M059J (cell line): ENCODE measurements at places on chromosomes 5 and 9. TPM values are rescaled to one million over a fixed set of nuclear protein-coding genes. Genes with fewer than 3 reads are reported as not detected.

DNA sequence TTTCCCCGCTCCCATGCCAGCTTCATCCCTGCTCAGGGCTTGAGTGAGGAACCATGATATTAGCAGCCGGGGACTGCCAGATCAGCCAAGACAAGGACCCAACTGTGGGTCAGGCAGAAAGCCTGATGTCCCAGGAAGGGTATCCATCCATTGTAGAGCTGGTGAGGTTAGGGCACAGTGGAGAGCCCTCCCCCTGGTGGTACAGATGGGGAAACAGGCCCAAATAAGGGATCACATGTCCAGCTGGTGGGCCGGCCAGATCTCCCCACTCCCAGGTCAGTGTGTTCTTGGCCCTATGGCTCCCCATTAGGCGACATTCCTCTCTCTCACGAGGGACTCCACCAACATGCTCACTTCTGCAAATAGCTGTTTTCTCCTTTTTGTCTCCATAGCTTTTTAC lies 9.0 kb downstream of the CDX1 start:
- peak; percentile 50 for DNase-seq

DNA sequence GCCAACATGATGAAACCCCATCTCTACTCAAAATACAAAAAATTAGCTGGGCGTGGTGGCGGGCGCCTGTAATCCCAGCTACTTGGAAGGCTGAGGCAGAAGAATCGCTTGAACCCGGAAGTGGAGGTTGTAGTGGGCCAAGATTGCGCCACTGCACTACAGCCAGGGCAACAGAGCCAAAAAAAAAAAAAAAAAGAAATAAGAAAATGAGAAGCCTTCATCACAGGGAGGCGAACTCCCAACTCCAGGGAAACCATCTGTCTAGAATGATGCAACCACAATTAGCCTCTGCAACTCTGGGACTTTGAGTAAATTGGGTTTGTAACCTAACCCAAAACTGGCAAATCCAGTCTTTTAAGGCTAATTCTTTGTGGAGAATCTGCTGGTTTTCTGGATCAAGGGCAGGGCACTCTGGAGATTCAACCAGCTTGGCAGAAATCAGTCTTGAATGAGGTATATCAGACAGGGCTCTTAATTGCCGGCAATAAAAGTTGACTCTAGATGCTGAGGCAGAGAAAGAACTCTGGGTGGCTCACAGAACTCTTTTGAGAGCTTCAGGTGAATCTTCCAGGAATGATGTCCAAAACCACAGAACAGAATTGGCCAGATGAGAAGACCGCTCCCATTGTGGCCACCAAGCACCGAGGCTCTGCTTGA lies 9.9 kb downstream of the S100Z start:
- no peak for DNase-seq

- DNase-seq: no peak
Observed at GRCh38 chr9:123679330-123679987, 250.5 kb downstream of the DENND1A start.

DNA sequence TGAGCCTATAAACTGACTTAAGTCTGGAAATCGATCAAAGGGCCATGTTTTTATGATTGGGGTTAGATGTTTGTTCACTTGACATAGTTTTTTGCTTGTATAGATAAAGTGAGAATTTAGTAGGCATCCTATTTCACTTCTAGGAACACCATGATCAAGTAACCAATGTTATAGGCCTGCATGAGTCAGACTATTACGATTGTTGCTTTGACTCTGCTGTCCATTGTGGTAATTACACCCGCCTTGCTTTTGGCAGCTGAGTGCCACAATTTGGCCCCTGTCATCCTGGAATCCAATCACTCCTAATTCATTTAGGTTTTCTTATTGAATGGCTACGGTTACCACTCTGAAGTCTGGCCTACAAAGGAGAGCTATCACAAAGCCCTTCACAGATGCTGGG lies 67.8 kb upstream of the IL33 start:
- peak; percentile 67 for DNase-seq

DNA sequence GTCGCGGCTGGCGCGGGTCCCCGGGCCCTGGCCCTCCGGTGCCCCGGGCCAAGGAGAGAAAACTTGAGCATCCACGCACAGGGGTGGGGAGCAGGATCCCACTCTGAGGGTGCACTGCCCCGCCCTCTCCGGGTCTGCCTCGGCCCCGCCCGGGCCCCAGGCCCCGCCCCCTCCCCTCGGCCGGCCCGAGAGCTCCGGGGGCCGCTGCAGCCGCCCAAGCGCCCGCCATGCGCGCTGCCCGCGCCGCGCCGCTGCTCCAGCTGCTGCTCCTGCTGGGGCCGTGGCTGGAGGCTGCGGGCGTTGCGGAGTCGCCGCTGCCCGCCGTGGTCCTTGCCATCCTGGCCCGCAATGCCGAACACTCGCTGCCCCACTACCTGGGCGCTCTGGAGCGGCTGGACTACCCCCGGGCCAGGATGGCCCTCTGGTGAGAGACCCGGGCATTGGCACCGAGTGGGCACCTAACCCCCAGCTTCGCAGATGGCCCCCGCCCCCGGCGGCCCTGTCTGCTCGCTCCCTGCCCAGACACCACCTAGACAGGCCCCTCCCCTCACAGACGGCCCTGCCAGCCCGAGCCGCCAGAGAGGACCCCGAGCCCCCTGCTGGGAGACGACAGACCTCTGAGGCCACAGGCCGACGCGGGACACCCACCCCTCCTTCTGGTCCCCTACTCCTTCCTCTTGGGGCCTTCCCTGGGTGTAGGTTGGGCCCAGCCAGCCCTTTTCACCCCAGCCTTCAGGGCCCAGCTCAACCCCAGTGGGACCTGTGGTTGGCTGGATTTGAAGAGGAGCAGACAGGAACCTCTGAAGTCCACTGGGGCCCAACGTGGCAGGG lies at the start of gene CERCAM:
TSS of gene CERCAM (plus strand) at position 207 of the 831 bp plus-strand sequence. CDS start at position 228, 21 bp downstream.
- peak; percentile 46 for DNase-seq

SLF1 gene
- 13.3 and 15.6 TPM in 2 replicates for total RNA-seq

GFPT2 gene
- 1.9 and 6.2 TPM in 2 replicates for total RNA-seq

FOXD1 gene
- total RNA-seq: 17.1 and 17.4 TPM in 2 replicates
